GM23338 (cell line): ENCODE measurements at places on chromosomes 3 and 15. TPM values are rescaled to one million over a fixed set of nuclear protein-coding genes. Genes with fewer than 3 reads are reported as not detected.

CACNA1D gene
- 1.1 and 1.7 TPM in 2 replicates for total RNA-seq

HIGD2B gene
- not detected in 2 replicates for total RNA-seq

TIGIT gene
- total RNA-seq = 0.07 TPM in 1 of 2 replicates, not detected in the other

GRCh38 chr3:42267878-42268277 lies 1.9 kb upstream of the CCK start:
- peaks cover 1% of the 10 kb centered on the region for H3K4me1 ChIP-seq
- peaks cover 30% of the 10 kb centered on the region for H3K27me3 ChIP-seq
- H3K27ac ChIP-seq = no peak overlapping the region
- H3K36me3 ChIP-seq = no peaks in the 10 kb centered on the region
- DNase-seq = no peak

DNA sequence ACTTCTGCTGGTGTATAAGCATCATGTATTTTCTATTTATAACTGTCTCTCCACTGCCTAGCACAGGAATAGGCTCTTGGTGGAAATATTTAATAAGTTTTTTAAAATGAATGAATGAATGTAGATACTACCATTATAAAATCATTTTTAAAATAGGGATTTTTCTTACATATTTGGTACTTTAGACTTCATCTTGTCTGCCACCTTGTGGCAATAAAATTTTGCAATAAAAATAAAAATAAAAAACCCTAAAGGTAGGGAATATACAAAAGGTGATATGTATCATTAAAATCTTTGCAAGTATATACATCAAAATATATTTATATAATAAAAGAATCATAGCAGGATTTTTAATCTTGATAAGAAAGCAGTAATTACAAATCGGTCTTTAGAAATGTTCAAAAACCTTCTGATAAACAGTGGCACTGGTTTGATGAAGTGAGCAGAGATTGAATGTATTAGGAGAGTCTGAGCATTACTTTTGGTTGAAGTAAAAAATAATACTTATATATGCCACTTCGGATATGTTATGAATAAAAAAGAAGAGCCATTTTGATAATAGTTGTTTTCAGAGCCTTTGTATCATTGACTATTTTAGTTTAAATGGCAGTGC lies 95.2 kb downstream of the SPATA16 start:
- H3K27me3 ChIP-seq = no peaks in the 10 kb centered on the region
- H3K36me3 ChIP-seq = no peaks in the 10 kb centered on the region
- H3K27ac ChIP-seq = no peak overlapping the region
- no peaks in the 10 kb centered on the region for H3K4me1 ChIP-seq
- DNase-seq = no peak

- DNase-seq = no peak
- H3K36me3 ChIP-seq = peaks cover 4% of the 10 kb centered on the region; the same call in 1 of the 2 replicates
- no peak overlapping the region for H3K4me3 ChIP-seq
These were observed 71.6 kb upstream of the ZNF280D start for GRCh38 chr15:56804938-56805337.

DNA sequence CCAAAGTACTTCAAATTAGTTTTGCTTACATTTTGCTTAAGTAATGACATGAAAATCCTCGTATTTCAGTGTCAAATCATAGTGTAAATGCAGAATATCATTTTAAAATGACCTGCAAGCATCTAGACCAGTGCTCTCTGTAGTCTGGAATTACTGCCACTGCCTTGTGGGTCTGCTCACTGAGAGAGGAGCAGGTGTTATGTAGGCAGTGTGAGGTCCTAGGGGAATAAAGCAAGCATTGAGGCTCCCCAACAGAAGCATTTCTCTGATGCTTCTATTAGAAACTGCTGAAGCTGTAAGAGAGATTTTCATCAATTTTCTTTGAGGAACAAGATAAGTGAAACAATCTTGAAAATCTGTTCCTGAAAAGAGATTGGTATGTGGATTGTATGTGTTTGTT lies 253.2 kb downstream of the BBX start:
- no peaks in the 10 kb centered on the region for H3K36me3 ChIP-seq
- H3K4me1 ChIP-seq = no peaks in the 10 kb centered on the region
- H3K27ac ChIP-seq = peak overlapping the region; percentile 27; the same call in 1 of the 2 replicates
- no peak for DNase-seq

- no peak overlapping the region for H3K27ac ChIP-seq
- H3K36me3 ChIP-seq = no peaks in the 10 kb centered on the region
- no peak for DNase-seq
- no peaks in the 10 kb centered on the region for H3K4me1 ChIP-seq
- no peaks in the 10 kb centered on the region for H3K27me3 ChIP-seq
These were observed 7.5 kb upstream of the DNAAF4 start for GRCh38 chr15:55515491-55515890.
